ENCODE measurements at places on chromosomes 7 and 10. TPM values are rescaled to one million over a fixed set of nuclear protein-coding genes. Genes with fewer than 3 reads are reported as not detected.

LRRD1 gene
- polyA plus RNA-seq: 0.03 TPM

FOXP2 gene
- polyA plus RNA-seq: not detected

STEAP4 gene
- not detected for polyA plus RNA-seq

OR2A42 gene
- polyA plus RNA-seq: not detected

ZNF680 gene
- 2.8 TPM for polyA plus RNA-seq

DLX5 gene
- polyA plus RNA-seq: 0.06 TPM

HOXA4 gene
- not detected for polyA plus RNA-seq

ATE1 gene
- 7.2 TPM for polyA plus RNA-seq

FASTK gene
- polyA plus RNA-seq: 125 TPM

MMRN2 gene
- 0.05 TPM for polyA plus RNA-seq

GET4 gene
- 63.1 TPM for polyA plus RNA-seq

- no peak for DNase-seq
These were observed 425.4 kb downstream of the EXOC4 start for GRCh38 chr7:133678137-133678814.

DNA sequence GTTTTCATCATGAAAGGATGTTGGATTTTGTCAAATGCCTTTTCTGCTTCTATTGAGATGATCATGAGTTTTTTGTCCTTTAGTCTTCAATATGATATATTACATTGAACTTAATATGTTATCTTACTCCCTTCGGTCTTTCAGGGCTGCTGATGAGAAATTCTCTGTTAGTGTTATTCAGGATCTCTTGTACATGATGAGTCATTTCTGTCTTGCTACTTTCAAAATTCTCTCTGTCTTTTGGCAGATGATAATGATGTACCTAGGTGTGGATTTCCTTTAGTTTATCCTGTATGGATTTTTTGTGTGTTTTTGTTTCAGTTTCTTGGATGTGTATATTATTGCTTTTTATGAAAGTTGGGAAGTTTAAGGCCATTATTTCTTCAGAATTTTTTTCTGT, 320.9 kb upstream of the NPSR1 start:
- DNase-seq: no peak

DNA sequence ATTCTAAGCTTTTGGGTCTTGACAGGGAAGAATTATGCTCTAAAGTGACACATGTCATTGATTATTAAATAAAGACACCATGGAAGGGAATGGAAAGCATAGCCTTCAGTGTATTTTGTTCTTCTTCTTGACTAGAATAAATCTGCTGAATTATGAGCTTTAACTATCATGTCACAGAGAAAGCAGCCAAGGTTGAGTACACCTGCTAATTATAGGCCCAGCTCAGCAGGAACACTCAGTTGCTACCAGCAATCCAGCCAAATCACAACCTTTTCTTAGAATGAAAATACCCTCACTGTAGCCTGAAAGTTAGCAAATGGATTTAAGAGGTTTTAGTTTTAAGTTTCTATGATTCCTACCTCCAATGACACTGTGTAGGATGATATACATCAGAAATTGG, 225.3 kb upstream of the RHOBTB1 start:
- DNase-seq: no peak

GRCh38 chr7:131522325-131522930, 34.0 kb downstream of the PODXL start:
- DNase-seq: no peak

GRCh38 chr7:16027396-16027795, 340.9 kb upstream of the MEOX2 start:
- no peak for DNase-seq

GRCh38 chr7:6654842-6655610, 17.9 kb downstream of the ZNF316 start:
- peak; percentile 44 for DNase-seq

DNA sequence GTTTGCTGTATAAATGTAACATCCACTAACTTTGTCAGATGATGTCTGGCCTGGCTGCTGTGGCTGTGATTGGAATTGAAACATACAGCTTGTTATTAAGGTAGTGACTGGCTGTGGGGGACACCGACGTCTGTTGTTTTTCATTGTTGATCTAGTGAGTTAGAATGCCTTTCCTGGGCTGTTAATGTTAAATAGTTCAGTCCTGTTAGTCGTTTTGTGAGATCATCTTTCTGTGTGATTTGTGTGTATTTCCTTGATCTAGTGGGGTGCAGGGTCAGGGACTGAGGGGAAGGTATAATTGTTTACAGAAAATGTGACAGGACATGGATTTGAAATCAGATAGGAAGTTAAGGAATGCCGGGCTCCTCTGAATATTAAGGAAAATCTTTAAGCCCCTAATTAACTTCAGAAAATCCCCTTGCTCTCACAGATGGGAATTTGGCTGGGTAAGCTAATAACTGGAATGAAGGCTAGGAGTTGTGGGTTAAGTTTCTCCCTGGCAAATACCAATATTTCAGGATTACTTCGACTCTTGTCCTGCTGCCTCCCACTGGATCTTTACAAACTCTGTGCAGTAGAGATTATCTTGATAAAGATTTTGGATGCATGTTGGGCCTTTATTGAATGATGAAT, 163.1 kb downstream of the AUTS2 start:
- no peak for DNase-seq

- no peak for DNase-seq
These were observed 69.2 kb upstream of the SFMBT2 start for GRCh38 chr10:7479861-7480598.

DNA sequence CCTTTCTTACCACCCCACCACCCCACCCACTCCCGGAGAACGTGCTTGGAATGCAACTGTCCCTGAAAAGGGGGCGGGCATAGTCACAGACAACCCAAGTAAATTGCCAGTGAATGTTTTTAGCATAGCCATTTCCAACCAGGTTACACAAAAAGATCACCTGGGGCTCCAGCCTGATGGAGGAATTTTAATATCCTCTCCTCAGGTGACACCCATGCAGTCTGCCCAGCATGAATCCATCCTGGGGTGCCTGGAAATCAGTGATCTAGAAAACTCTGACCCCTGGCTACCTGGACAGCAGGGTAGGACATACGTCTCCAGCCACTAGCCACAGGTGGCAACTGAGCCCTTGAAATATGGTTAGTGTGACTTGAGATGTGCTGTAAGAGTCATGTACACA, 61.1 kb downstream of the SORBS1 start:
- no peak for DNase-seq

DNA sequence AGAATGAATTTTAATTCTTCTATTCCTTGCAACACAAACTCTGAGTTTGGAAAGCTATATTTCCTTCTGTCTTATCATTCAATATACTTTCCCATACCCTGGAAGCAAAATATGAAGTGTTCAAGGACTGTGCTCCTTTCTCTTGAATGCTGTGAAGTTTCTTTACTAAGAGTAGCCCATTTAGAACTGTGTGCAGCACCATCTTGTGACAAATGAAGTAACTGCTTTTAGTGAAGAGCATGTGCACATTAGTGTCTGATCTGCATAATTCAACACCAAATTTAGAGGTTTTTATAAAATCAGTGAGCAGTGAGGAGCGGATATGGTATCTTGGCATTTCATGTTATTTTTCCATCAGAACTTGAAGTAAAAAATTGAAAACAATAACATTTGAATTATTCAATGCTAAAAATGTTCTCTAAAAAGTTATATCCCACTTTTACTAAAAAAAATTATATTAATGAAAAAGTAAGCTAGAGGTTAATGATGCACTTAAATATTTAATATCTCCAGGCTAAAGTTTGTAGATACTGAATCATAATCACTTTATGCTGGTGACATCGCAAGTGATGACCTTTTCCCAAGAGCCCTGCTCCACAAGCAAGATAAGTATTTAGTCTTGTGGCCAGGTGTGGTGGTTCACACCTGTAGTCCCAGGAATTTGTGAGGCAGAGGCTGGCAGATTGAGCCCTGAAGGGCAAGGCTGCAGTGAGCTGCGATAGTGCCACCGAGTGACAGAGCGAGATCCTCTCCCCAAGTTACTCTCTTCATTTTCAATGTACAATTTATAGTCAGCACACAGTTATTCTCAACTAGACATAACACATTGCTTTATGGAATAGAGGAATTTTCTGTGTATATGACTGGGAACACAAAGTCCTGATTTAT, 108.8 kb upstream of the PCLO start:
- DNase-seq: peak; percentile 40

DNA sequence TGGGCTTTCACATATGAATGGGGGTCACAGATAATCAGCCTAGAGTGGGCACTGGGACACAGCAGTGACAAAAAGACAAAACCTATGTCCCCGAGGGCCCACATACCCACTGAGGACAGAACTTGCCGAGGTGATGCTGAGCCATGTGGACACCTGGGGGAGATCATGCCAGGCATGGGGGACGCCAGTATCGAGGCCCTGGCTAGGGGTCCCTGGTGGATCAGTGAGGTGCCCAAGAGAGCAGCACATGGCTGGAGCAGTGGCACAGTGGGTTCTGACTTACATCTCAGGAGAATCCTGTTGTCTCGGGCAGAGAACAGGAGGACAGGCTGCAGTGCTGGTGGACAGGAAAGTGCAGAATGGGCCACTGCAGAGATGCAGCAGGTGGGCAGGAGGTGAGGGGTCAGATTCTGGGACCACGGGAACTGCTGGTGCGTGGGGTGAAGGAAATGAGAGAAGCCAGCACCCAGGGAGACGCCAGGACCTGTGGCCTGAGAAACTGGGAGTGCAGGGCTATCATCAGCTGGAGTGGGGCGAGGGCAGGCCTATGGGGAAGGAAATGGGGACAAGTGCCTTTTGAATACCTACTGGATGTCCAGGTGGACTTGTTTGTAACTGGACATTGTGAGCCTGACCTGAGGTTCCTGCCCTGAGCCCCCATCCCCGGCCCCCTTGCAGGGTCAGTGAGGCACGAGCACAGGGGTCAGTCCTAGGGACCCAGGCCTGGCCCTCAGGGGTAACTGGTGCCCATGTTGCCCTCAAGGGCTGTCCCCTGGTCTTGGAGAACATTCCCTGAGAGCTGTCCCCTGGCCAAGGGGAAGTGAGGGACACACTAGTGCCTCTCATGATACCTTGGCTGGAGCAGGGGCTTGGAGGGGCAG, 91.2 kb upstream of the RET start:
- no peak for DNase-seq

GRCh38 chr10:26733750-26734568, 36.5 kb downstream of the PDSS1 start:
- DNase-seq: no peak

DNA sequence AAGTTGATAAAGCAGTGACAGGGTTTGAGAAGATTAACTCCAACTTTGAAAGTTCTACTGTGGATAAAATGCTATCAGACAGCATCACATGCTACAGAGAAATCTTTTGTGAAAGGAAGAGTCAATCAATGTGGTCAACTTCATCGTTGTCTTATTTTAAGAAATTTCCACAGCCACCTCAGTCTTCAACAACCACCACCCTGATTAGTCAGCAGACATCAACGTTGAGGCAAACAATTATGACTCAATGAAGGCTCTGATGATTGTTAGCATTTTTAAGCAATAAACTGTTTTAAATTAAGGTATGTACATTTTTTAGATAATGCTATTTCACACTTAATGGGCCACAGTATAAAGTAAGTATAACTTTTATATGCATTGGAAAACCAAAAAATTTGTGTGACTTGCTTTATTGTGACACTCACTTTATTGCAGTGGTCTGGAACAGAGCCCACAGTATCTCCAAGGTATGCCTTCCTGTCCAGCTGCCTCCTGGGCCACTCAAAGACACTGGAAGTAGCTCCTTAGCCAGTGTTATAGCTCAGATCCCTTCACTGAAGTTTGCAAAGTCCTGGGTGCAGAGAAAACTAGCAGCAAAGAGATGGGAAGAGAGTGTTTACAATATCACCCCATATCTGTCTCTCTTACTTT, 293.1 kb downstream of the ARHGAP12 start:
- DNase-seq: no peak

GRCh38 chr7:9945131-9945530, 1028.5 kb upstream of the PHF14 start:
- DNase-seq: no peak

GRCh38 chr7:121391686-121392085, 4.4 kb downstream of the FAM3C start:
- no peak for DNase-seq

DNA sequence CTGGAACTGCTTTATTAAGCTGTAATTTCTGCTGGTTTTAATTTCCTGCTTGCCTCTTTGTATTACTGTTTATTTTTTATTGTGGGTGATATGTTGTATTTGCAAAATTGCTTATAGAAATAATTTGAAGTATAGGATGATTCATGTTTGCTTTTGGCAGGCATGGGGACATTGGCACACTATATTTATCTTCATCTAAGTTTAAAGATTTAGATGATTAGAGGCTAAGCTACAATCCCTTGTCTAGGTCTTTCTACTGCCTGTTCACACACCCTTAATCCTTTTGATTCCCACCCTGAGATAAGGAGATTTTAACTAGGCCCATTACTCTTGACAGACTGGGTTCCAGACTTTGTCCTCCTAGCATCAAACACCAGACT, 182.8 kb upstream of the KAT6B start:
- DNase-seq: no peak

DNA sequence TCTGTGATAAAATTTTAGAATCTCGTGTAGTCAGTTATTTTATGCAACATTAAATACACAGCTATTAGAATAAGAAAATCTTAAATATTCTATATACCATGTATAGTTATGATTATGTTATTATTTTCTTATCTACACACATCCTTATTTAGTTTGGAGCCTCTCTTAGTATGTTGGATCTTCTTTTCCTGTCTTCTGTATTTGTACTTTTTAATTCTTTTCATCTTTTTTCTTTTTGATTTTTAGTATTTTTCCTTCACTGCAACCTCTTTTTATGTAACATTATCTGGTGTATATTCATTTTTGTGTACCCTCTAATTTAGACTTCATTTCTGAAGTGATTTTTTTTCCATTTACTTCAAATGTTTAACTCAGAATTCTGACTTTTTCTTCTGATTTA, 48.9 kb downstream of the ZMYND11 start:
- DNase-seq: no peak

GRCh38 chr7:41592236-41592635, 110.7 kb downstream of the INHBA start:
- no peak for DNase-seq

DNA sequence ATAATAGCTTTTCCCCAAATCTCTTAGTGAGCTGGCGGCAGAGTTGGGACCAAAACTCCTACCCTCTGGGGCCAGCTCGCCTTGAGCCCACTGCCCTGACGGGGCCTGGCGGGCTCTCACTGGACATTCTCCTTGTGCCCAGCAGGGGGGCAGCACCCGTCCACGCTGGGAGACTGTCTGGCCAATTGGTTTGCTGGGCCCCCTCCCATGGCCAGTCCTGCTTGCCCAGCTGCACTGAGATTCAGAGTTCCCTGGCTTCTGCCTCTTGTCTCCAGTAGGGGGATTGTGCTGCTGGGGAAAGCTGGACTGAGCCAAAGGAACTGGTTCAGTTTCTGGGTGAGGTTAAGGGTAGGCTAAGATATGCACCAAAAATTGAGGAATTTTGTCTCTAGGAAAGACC, 59.8 kb downstream of the RAMP3 start:
- DNase-seq: peak; percentile 65

DNA sequence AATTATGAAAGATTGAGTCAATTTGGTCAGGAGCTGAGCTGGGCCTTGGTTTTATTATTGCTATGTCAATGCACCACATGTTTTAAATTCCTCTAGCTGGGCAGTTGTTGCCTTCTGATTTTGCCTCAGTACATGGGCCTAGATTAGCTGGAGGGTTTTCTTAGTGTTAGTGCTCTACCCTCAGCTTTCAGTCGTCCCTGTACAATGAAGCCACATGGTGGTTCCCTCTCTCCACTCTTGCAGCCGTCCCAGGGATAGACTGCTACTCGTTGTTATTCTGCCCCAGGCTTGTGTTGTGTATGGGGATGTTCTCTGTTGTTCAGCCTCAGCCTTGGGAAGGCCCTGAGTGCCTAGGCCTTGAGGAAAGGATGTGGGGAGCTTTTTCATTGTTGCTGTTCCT, 37.0 kb downstream of the NHLRC2 start:
- DNase-seq: no peak

- no peak for DNase-seq
These were observed 34.4 kb downstream of the MXI1 start for GRCh38 chr10:110241841-110242240.

GRCh38 chr10:92014620-92015019, 91.0 kb downstream of the BTAF1 start:
- DNase-seq: no peak
